ENCODE measurements at places on chromosomes 13 and 19.

DNA sequence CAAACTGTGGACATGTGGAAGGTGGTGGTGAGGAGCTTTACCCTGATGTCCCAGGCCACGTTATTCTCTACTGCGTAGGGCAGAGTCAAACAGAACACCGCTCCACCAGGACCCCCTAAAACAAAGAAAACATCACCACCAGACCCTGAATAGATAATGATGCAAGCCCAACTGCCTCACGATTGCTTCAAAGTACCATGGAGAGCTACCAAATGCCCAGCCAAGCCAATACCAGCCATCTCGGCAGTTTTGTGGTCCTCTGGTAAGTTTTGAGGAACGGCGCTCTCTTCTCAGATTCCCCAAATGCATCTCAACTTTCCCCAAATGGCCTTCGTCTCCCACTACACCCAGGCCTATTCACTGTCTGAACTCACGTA, 5.6 kb downstream of the RANBP3 start:
- no peak for DNase-seq

DNA sequence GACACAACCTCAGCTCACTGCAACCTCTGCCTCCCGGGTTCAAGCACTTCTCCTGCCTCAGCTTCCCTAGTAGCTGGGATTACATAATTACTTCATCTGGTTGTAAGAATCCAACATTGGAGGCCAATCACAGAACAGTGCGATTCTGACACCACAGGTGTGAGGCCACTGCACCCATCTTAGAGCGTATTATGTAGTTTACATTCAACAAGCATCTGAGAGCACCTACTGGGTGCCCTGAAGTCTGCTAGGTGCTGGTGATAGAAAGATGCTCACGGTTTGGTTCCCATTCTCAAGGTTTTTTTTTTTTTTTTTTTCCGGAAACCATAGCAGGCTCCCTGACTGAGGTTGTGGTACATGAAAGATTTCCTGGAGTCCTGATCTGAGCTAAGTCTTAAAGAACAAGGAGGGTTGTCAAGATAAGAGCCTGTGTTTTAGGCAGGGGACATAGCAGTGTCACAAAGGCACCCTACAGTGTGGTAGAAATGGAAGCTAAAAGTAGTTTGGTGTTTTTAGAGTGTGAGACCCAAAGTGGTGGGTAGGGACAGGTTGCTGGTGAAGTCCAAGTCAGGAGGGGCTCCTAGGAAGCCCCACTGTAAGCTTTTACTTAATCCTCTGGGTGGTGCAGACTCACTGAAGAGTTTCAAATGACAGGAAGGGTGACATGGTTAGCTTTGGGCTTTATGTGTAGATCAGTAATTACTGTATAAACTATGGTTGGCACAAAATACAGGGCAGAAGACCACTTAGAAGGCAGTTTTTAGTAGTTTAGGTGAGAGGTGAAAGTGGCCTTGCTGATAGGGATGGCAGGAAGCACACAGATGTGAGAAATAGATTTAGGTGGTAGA, 15.2 kb downstream of the SAE1 start:
- DNase-seq = no peak

DNA sequence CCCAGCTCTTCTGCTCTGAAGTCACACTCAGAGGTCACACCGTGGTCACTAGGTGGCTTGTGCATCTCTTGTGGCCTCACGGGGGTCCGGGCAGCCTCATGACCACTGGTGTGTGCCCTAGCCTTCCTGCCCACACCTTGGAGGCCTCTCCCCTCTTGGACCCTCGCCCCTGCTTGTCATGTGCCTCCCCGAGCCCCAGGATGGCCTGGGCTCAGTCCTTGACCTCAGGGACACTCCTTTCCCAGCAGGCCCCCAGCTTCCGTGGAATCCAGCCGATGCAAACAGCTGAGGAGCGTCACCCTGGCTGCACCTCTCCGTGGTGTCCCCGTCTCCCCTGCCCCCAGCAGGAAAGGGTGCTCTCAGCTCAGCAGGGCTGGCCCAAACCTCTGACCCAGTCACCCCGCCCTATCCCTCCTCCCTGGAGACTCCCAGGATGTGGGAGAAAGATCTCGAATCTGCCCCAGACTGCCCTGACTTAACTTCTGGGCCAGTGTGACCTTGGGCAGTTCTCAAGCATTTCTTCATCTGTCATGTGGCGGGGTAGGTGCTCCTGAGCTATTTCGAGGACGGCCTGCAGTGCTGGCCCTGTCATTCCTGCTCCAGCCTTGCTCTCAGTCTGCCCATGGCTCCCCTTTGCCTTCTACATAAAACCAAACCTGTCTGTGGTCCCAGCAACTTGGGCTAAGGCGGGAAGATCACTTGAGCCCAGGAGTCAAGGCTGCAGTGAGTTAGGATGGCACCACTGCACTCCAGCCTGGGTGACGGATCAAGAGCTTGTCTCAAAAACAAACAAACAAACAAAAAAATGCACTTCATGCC, 4.6 kb upstream of the SLC25A42 start:
- no peak for DNase-seq

- no peak for DNase-seq
These were observed 16.1 kb upstream of the SACS start for GRCh38 chr13:23449398-23450162.

DNA sequence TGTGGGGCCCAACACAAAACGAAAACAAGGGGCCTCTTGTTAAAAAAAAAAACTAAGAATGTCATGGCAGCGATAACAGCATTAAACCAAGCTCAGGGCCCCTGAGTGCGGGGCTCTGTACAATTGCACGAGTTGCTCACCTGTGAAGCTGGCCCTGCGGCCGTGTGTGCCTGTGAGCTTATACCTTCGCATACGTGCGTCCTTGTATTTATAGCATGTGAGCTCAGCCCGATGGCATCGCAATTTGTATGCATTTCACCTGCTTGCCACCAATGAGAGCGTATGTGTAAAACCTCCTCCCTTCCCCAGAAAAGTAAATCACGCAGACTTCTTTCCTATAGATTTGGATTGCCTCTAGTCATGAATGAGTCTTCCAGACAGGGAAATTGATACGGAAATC, 17.1 kb downstream of the HNRNPM start:
- DNase-seq = no peak

DNA sequence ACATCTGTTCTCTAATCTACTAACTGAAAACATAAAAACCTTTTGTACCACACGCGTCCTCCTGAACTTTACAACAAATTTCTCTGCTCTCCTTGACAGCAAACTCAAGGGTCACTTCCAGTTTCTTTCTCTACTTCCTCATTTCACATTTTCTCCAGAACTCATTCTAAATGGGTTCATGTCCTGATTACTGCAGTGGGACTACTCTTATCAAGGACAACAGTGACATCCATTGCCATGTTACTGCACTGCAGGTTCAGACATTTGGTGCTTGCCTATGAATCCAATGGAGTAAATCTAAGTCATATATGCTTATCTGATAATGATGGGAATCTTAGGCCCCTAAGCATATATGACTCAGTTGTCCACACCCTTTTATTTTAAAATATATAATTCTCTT, 35.3 kb downstream of the FPR3 start:
- no peak for DNase-seq

DNA sequence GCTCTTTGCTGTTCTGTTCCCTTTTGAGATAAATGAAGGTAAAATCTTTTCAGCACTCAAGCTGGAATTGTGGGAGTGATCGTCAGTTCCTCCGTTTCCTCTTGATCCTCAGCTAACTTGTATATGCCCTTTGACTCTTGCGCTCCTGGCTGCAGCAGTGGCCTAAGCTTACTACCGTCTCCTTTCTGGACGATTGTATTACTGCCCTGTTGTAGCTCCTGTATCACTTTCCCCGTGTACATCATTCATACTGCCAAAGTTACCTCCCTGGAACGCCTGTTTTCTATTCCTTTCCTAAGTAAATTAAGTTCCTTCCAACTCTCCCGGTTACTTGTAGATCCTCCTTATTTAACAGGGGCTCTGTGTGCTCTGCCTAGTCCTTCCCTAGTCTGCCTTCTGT, 36.9 kb downstream of the WASF3 start:
- DNase-seq = no peak

All from retinal pigment epithelial cell (primary cell).